Stomach (tissue), 19 donors: ENCODE measurements at places on chromosomes 12 and 14.

DNA sequence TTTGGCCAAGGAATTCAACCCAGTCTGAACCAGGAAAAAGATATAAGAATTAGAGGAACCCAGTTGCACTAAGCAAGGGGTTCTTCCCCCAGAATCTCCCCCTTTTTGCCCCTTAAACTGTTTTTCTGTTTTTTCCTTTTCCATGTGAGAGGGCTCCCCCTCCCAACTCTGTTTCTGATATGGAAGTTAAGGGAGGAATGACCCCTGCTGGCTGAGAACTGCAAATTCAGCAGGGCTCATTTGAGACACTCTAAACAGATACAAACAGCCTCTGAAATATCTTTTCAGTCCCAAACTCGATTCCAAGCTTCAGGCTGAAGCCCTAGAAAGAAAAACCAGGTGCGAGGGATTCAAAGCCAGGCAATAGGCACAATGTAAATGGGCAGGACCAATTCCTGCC, 132.7 kb downstream of the SLC41A2 start:
- DNase-seq = no peak

GRCh38 chr12:51395283-51396230, 4.4 kb upstream of the GALNT6 start:
- no peak for DNase-seq

- DNase-seq = no peak
Measured at GRCh38 chr14:64541261-64541971, 875 bp downstream of the HSPA2 start.

- no peak for DNase-seq
Measured at GRCh38 chr12:72261885-72262284, 10.3 kb upstream of the TRHDE start.

- DNase-seq = no peak
Measured at GRCh38 chr14:67644428-67644827, 24.7 kb downstream of the ARG2 start.

GRCh38 chr12:89939522-89940215, 231.0 kb upstream of the ATP2B1 start:
- no peak for DNase-seq

DNA sequence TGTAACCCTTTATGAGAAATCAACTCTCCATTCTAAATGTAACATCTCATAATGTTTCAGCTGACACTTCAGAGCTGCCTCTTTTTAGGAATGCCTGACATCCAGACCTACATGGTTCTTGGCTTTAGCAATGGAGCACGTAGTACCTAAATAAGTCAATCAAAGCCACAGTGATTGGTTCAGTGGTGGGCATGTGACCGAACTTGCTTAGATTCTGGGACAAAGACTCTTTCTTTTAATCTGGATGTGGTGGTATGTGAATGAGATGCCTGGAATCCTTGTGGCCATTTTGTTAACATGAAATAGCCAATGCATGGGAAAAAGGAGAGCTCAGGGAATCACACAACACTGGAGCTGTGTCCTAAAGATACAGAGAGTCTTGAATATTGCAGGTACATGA, 11.8 kb downstream of the GPR65 start:
- no peak for DNase-seq
